ENCODE measurements at places on chromosomes 4 and X. TPM values are rescaled to one million over a fixed set of nuclear protein-coding genes. Genes with fewer than 3 reads are reported as not detected.
A peak's percentile ranks its signal among the peaks of the same experiment; 100 is the strongest.

GRCh38 chr4:36235306-36235705 lies 9.0 kb downstream of the ARAP2 start:
- no peak for DNase-seq

CCDC160 gene
- total RNA-seq = not detected

GRCh38 chrX:40729598-40730584 lies 5.5 kb downstream of the MED14 start:
- peak; percentile 56 for DNase-seq

GRCh38 chrX:155666741-155667140 lies 54.0 kb upstream of the TMLHE start:
- no peak for DNase-seq

SYTL4 gene
- total RNA-seq = 52.5 TPM

WNK3 gene
- total RNA-seq = 0.61 TPM

All from left colon (tissue), 2 donors.